ENCODE measurements at places on chromosomes 2 and 18. TPM values are rescaled to one million over a fixed set of nuclear protein-coding genes. Genes with fewer than 3 reads are reported as not detected.
A peak's percentile ranks its signal among the peaks of the same experiment; 100 is the strongest.

DNA sequence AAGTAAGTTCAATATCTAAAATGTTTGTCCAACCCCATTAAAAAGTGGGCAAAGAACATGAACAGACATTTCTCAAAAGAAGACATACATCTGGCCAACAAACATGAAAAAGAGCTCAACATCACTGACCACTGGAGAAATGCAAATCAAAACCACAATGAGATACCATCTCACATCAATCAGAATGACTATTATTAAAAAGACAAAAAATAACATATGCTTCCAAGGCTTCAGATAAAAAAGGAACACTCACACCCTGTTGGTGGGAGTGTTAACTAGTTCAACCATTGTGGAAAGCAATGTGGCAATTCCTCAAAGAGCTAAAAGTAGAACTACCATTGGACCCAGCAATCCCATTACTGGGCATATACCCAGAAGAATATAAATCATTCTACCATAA is 931.1 kb downstream of the LRP1B start:
- no peak for DNase-seq

DNA sequence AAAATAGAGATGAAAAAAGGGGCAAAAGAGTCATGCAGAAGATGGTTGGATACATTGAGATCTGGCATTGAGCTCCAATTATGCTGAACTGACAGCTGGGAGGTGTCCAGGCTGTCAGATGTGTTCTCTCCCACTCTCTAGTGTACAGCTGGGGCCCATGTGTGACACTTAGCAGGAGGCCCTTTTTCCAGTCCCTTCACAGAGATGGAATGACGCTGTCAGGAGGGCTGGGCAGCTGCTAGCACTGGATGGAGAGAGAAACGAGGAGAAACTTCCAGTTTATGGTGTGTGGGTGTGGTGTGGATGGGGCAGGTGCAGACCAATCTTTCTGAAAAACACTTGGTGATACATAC is 437.7 kb upstream of the HS6ST1 start:
- no peak for DNase-seq

DNA sequence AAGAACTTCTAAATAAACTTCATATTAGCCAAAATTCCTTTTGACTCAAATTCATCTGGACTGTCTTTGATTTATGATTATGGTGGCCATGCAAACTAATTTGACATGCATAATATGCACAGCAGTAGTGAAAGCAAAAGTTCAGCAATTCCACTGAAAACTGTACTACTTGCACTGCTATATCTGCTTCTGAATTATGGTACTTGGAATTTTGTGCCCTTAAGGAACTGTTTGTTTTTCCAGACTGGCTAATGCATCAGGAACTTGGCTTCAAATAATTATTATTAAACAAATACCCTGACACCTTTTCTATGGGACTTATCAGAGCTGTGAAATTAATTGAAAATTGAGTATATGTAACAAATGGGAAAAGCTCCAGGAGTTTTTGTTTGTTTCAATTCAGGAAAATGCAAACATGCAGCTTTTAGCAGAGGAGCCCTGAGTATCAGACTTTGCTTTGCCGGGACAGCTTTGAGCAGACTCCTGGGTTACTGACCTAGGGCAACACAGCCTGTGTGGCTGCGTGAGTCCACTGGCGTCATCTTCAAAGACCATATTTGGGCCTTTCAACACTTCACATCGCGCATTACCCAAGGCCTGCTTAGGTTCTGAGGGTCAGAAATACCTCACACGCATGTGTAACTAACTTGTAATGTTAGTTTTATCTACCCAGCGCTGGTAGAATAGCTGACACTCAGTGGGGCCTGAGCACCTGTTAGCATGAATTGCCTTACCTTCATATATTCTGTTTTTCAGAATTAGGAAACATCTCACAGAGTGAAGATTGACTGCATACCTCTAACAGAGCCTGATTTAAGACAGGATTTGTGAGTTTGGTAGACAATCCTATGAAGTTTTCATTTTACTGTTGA is 35.4 kb downstream of the CFAP221 start:
- DNase-seq = no peak

- no peak for DNase-seq
Measured at GRCh38 chr18:34740724-34741123, 30.6 kb downstream of the DTNA start.

DNA sequence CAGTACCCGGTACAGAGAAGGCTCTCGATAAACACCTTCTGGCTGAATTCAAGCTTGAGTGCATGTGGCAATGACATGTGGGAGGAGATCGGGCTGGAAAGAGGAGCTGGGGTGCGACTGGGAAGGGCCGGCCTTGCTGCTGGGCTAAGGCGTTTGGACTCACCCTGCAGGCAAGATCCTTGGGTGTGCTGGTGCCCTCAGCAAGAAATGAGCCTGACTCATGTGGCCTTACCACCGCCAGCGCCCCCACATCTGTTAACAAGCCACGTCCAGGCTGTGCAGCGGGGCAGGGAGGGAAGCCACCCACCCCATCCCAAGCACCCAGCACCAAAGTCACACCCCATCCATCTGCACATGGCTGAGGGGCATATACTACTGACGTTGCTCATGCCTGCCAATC is 1.3 kb downstream of the HS1BP3 start:
- peak; percentile 81 for DNase-seq

GRCh38 chr18:2654928-2655177 is 673 bp upstream of the SMCHD1 start:
- DNase-seq = peak; percentile 94

GRCh38 chr18:27277554-27277953 is 92.4 kb upstream of the CHST9 start:
- DNase-seq = no peak

DNA sequence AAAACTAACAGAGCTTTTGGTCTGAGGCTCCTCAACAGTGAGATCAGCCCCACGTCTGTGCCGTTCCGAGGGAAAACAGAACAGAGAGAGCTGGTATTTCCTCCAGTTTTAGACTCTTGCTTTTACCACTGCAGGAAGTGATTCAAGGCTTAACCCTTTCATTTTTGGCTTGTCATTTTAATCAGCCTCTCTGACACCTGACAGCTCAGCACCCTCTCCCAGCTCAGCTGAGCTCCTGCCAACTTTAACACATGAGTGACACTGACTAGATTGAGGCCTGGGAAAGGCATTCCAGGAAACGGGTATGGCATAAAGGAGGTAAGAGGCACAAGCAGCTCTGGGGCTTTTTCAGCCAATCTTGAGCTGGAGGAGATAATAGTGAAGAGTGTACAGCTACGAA is 239.4 kb upstream of the SKOR2 start:
- DNase-seq = no peak

DNA sequence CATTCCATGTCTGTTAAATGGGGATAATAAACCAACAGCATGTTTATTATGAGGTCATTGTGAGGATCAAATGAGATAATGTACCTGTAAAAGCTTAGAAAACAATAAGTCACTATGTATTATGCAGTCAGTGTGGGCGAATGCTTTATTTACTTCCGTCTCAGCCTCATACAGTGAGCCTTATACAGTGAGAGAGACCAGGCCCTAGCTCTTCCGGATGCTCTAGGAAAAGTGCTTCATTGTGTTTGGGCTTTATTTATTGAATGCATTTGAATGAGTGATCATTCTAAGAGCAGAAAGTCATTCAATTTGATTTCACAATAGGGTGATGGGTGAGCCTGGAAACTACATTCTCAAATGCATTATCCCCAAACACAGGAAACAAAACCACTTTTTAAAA is 603.9 kb upstream of the FANCL start:
- no peak for DNase-seq

DNA sequence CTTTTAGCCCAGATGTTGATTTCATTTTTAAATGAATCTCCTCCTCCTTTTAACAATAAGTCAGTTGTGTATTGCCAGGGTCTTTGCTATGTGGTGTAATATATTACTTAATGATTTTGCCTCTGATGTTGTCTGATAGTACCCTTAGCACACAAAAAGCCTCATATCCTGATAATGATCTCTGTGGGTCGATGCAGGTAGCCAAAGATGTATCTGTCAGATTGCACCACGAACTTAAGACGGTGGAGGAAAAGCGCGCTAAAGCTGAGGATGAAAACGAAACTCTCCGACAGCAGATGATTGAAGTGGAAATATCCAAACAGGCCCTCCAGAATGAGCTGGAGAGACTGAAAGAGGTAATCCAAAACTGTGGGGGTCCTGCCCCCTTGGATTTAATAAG is 14.8 kb downstream of the MTCL1 start:
- DNase-seq = no peak

- no peak for DNase-seq
Measured at GRCh38 chr2:156350374-156351142, 18.0 kb upstream of the NR4A2 start.

- DNase-seq = no peak
Measured at GRCh38 chr18:59878644-59879043, 21.2 kb upstream of the PMAIP1 start.

GRCh38 chr2:95346231-95346737 is 49.1 kb downstream of the KCNIP3 start:
- DNase-seq = peak; percentile 80

DNA sequence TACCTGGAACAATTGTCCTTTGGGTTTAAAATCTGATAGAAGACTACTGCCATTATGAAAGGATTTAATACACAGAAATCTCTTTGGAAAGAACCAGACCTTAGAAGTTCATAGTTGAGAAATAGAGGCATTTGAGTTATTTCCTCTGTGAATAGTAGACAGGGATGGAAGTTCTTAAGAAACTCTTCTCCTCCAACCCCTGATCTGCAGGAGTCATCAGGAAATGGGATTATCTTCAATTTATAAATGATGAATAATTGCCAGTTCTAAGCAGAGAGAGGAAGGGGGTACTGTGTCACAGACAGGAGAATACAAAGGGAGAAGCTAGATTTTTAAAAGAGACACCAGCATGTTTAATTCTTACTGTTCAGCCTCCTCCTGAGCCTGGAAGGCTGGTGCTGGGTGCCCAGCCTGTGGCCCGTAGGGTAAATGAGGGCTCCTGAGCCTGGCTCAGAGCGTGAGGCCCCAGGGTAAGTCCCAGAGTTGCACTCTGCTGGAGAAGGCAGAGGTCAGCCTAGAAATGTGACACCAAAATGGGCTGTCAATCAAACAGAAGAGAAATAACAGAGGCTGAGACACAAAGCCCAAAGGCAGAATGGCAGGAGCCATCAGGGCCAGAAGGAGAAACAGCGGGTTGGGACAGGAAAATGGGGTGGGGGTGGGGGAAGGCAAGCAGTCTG is 58.2 kb upstream of the PKDCC start:
- no peak for DNase-seq

DNA sequence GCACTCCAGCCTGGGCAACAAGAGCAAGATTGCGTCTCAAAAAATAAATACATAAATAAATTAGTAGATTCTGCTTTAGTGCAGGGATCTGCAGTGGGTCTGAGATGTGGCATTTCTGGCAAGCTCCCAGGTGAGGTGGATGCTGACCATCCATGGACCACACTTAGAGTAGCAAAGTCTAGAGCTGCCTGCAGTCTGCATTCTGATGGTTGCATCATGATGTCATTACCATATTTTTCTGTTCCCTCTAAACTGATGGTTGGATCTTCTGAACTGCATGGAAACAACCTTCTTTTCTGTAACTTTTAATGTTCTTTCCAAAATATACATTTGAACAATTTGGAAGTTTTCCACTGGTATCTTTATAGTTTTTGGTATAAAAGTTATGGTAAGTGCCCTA is 42.9 kb downstream of the MYL12B start:
- DNase-seq = no peak

DNA sequence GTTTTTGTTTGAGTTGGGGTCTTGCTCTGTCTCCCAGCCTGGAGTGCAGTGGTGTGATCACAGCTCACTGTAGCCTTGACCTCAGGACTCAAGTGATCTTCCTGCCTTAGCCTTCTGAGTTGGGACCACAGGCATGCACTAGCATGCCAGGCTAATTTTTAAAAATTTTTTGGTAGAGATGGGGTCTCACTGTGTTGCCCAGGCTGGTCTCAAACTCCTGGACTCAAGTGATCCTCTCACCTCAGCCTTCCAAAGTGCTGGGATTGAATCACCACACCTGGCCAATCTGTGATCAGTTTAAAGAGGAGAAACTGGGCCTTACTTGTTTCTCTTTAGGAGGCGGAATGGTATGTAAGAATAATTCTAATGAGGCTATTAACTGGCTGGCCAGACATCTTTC is 49.9 kb downstream of the IMPA2 start:
- no peak for DNase-seq

- no peak for DNase-seq
Measured at GRCh38 chr2:154692927-154693326, 5.6 kb upstream of the KCNJ3 start.

AAK1 gene
- 8.3 TPM for polyA plus RNA-seq

ERBB4 gene
- polyA plus RNA-seq = under 0.01 TPM

RAB6C gene
- polyA plus RNA-seq = 0.29 TPM

BOLL gene
- not detected for polyA plus RNA-seq

ST8SIA3 gene
- polyA plus RNA-seq = not detected
